ENCODE measurements at places on chromosomes 13 and 19.
A peak's percentile ranks its signal among the peaks of the same experiment; 100 is the strongest.

- no peak for DNase-seq
Measured at GRCh38 chr19:15562861-15563260, 52.2 kb upstream of the CYP4F8 start.

DNA sequence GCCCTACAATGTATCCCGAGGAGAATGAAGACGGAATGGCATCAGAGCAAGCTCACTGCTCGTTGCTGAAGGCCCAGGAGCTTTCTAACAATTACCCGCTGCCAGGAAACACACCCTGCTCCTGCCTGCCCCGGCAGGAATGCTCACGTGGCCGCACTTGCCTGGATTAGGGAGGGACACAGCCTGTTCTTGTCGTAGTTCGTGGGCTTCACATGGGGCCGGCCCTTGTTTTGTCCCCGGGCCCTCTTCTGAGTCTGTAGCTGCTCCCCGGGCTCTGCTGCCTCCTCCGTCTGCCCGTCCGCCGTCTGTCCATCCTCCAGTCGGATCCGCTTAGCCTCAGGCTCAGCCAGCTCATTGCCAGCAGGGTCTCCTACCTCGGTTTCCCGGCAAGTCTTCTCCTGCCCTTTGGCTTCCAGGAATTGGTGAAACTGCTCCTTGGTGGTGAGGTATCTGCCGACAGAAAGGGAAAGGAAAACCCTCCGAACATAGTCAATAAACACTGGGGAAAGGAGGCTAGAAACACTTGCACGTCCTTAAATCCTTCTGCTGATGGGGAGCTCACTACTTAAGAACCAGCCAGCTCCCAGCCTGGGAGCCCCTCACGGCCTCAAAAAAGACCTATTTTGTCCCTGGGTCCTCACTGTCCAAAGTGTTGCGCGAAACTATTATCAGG, 941 bp downstream of the DUS3L start:
- DNase-seq: no peak

DNA sequence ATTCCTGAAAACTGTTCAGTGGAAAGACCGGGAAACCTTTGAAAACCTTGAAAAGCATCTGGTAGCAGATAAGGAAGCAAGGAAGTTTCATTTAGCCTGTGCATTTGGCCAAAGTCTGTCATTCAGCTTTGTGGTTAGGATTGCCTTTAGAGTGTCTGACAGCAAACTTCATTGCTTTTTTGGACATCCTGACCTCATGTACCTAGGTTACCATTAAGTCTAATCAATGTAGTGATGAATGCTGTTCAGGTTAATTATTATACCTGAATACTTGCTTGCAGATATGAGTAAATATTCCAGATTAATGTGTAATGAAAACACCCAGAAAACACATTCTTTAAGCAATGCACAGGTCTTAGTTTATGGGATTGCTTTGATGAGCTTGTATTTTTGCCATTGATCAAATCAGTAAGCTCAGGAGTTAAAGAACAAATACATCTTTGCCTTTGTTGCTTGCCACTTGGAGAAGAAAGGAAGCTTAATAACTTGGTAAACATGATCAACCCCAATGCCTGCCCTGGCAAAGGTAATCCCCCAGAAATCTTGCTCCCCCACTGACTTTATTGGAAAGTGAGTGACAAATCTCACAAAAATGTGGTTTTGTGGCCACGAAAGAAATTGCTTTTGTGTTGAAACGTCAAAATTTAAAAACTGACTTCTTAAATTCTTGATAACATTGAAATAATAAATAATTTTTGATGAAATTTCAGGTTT, 87.4 kb downstream of the SLC15A1 start:
- no peak for DNase-seq

DNA sequence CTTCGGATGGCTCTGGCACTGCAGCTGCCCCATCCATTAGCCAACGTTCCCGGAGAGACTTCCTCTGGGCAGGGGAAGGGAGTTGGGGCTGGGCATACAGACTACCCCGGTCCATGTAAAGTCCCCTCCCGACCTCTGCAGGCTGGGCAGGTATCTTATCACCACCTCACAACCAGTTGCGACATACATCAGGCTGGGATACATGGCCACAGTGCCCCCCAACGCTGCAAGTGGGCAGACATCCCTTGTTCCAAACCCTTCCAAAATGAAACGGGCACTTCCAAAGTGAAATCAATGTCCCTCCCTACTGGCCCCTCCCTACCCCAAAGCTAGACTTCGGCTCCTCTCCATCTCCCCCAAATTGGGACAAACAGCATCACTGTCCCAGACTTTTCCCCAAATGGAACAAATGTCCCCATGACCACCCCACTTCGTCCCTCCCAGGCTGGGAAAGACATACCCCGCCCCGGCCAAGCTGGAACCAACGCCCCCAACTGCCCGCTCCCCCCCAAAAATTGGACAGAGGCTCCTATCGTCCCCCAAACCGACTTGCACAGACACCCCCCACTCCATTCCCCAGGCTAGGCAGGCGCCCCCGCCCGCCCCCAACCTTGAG, 5.0 kb downstream of the PALM3 start:
- no peak for DNase-seq

- no peak for DNase-seq
Measured at GRCh38 chr13:73401769-73402168, 343.0 kb downstream of the KLF5 start.

DNA sequence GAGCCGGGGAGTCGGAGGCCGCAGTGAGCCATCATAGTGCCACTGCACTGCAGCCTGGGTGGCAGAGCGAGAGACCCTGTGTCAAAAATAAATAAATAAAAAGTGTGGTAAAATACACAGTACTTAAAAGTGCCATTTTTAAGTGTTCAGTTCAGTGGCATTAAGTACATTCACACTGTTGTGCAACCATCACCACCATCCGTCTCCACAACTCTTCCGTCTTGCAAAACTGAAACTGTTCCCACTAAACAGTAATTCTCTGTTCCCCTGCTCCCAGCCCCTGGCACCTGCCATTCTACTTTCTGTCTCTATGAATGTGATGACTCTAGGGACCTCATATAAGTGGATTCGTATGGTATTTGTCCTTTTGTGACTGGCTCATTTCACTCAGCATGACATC, 13.3 kb downstream of the SLC25A42 start:
- no peak for DNase-seq

- no peak for DNase-seq
Measured at GRCh38 chr19:4504891-4505569, 13.3 kb downstream of the PLIN4 start.

DNA sequence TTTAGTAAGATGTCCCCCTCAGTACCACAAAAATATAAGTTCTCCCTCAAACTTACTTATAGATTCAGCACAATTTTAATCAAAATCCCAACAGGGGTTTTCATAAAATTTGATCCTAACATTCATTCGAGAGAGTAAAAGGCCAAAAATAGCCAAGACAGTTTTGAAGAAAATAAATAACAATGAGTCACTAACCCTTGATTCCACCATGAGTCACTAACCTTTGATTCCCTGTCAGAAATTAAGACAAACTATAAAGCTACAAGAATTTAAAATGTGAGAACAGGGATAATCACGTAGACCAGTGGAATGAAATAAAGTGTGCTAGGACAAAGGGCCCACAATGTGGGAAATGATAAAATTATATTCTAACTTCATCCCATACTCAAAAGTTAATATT, 320.3 kb downstream of the SUCLA2 start:
- no peak for DNase-seq

DNA sequence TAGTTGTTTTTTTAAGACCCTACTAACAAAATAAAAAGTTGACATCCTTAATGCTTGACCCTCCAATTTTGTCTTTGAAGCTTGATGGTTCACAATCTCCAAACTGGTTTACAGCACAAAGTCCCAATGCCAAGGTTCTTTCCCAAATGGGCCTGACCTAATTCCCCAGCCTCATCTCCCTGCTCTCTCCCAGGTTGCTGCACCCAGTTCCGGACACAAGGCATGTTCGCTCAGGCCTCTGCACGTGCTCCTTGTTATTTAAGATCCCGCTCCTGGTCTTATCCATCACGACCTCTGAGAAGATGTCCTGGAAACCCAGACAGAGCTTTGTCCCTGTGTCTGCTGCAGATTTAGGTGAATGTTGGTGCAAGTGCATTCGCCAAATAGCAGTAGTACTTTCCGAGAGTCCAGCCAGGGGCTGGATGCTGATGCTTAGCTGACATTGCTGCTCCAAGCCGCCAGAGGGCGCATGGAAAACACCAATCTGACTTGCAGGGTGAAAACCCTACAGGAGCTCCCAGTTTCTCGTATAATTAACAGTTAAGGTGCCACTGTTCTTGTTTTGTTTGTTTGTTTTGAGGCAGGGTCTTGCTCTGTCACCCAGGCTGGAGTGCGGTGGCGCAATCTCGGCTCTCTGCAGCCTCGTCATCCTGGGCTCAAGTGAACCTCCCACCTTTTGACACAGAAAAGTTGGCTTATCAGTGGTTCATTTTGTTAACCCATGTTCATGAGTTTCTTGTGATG, 18.5 kb downstream of the LYPD3 start:
- peak; percentile 55 for DNase-seq

- DNase-seq: no peak
Measured at GRCh38 chr13:41025518-41025917, 6.4 kb upstream of the ELF1 start.

GRCh38 chr19:6086068-6086788, 24.1 kb downstream of the RFX2 start:
- DNase-seq: no peak

- DNase-seq: no peak
Measured at GRCh38 chr19:51024924-51025323, 1.5 kb downstream of the KLK11 start.

DNA sequence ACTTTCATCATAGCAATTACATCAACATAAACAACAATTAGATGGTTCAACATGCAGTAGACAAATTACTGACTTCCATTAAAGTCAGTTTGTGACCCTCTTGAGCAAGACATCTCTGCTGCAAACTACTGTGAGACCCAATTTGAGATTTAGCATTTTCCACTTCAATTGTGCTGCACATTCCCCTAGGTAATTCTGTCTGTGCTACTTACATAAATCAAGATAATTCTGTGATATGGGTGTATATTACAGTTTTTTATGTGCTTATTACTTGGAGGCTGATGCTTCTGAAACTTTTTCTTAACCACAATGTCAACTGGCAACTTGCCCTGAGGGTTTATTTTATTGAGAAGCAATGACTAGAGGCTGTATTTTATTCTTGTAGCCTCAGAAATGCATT, 1714.4 kb downstream of the OLFM4 start:
- DNase-seq: no peak

DNA sequence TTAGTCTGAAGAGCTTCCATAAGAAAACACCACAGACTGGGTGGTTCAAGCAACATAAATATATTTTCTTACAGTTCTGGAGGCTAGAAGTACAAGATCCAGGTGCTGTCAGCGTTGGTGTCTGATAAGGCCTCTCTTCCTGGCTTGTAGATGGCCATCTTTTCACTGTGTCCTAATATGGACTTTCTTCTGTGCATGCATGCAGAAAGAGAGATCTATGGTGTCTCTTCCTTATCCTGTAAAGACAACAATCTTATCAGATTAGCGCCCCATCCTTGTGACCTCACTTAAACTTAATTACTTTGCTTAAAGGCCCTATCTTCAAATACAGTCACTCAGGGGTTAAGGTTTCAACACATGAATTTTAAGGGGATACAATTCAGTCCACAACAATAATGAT, 14.1 kb upstream of the NDFIP2 start:
- DNase-seq: no peak

GRCh38 chr19:58355908-58356765, 2.8 kb upstream of the A1BG start:
- no peak for DNase-seq

GRCh38 chr13:43355774-43356173, 332.4 kb downstream of the DNAJC15 start:
- no peak for DNase-seq

GRCh38 chr13:81048026-81048461, 707.1 kb upstream of the SPRY2 start:
- no peak for DNase-seq

DNA sequence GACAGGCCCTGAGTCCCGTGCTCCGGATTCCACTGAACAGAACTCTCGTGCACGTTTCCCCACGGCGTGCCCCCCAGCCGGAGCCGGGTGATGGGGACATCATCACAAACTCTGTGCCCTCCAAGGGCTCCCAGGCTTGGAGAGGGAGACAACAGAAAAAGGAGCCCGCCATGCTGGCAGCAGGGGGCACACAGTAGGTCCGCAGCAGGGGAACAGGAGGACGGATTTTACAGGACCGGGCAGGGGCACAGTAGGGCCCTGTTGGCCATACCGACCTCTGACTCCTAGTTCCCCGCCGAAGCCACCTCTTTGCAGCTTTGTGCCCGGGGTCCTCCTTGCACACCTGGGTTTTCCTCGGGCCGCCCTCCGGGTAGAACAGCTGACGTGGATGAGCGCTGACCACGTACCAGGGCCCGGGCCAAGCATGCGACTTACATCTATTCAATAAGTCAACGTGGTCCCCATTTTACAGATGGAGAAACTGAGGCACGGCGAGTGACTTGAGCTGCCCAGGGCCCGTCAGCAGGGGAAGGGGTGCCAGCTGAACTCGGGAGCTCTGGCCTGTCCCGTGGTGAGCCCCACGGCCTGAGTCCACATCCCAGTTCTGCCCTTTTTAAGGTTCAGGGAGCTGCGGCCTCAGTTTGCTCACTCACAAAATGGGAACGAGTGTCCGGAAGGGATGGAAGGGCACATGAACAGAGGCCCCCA, 10.2 kb upstream of the ONECUT3 start:
- DNase-seq: no peak

DNA sequence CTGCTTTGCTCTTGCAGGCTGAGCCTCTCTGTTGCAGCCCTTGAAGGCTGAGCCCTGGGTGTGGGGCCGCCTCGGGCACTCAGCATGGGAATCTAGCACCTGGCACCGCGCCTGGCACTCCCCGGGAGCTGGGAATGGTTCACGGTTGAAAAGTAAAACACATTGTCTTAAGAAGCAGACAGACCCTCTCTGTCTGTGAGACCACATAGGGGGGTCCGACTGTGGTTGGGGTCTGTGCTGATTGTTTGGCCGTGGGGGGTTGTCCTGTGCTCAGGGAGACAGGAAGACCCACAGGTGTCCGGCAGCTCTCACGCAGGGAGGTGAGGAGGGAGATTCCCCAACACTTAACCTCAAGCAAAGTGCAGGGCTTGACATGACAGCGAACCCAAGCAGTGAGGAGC, 64.8 kb downstream of the SOX1 start:
- no peak for DNase-seq

DNA sequence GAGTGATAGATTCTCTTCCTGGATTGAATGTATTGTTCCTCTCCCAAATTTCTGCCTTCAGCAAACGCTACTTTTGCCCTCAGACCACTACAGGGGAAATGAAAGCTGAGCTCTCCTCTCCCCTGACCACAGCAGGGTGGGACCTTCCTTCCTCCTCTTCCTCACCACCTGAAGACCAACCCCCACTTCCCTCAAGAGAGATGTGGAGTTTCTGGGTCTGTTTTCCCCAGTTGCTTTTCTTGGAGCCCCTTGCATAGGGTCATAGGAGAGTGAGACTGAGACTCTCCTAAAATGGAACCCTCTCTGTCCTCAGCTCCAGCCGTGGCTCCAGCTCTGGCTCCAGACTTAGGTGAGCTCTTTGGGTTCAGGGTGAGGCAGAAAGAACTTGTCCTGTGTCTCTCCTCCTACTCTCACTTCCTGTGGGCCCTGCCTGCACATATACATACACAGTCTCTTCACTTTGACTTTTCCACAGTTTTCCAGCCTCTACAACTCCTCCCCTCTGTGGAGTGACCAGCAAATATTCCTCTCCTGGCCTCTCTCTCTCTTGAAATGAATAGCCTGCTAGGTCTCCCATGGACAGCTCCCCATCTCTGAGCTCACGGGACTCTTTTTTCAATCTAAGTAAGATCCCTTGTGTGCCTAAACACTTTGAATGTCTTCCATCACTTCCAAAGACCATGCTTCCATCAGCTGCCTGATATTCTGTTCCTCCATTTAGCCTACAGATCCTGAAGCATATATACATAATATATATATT, 19.2 kb upstream of the ZNF175 start:
- DNase-seq: no peak

All from stimulated activated CD4-positive, alpha-beta T cell treated with anti-CD3 and anti-CD28 coated beads, TNF-alpha, amount 100 ng/mL, for 1 hour (primary cell).